ENCODE measurements at places on chromosomes 4 and X.

GRCh38 chrX:39258331-39258730 is 457.1 kb downstream of the MID1IP1 start:
- no peak for DNase-seq

DNA sequence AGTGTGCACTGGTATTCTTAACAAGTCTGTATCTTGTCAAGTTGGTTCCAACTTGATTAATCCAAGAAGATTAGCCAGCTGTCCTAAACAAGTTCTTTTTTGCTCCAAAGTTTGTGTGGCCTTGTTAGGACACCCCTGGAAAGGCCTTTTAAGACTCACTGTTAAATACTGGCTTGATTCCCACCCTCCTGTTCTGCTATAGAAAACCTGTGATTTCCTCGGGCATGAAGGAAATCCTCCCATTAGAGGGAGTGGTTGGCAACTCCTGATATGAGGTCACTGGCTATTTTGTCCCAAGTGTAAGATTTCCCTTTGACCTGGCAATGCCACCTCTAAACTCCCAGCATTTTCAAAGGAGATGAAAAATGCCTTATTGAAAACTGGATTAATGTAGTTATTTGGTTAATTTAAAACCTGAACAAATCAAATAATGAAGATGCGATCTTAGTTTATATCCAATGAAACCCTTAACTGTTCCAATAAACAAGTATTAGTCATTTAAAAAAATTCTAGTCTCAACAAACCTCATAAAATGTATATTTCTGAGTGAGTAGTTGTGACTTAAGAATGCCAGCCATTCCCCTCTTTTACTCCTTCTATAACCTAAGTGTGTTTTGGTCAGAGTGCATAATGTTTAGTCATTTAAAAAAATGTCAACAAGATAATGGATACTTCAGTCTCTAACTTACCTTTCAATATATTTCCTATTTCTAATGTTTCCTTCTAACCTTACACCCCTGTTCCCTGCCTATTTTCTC is 94.4 kb downstream of the NPNT start:
- no peak for DNase-seq

- no peak for DNase-seq
Measured at GRCh38 chr4:135122457-135122856, 920.9 kb upstream of the PABPC4L start.

- no peak for DNase-seq
Measured at GRCh38 chrX:31128855-31129254, 57.0 kb upstream of the FTHL17 start.

DNA sequence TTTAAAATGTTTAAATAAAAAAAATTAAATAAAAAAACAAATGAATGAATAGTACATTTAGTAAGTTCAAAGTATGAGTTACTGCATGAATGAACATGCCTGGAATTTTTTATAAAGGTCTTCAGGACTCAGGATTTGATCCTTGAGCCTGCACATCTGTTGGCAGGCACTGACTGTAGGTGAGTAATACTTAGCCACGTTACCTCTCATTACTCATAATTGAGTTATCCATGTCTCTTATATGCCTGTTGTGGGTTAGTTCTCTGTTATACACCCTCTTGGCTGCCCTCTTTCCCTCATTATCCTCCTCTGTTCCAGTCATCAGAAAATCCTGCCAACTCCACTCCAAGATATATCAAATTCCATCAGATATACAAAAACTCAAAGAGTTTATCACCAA is 276.0 kb downstream of the FBXW7 start:
- DNase-seq = no peak
